Activated CD8-positive, alpha-beta T cell treated with anti-CD3 and anti-CD28 coated beads for 36 hours (primary cell): ENCODE measurements at places on chromosomes 6 and 20. TPM values are rescaled to one million over a fixed set of nuclear protein-coding genes. Genes with fewer than 3 reads are reported as not detected.
A peak's percentile ranks its signal among the peaks of the same experiment; 100 is the strongest.

ISM1 gene
- total RNA-seq, result 1.4 TPM

DNA sequence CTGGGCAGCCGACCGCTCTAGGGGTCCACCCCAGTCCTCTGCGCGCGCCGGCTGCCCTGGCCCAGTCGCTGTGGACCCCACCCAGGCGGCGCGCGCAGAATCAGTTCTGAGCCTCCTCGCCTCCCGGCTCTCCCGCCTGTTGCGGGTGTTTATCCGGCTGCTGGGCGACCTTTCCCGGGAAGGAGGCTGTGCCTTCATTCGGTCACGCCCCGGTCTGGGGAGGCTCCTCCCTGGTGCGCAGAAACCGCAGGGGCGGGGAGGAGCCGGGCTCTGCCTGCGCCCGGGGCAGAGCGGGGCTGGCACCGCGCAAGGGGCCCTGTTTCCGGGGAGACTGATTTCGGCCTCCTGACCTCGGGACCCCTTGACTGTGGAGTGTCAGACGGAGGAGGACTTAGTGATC, 80.8 kb upstream of the EYS start:
- no peak for DNase-seq

DNA sequence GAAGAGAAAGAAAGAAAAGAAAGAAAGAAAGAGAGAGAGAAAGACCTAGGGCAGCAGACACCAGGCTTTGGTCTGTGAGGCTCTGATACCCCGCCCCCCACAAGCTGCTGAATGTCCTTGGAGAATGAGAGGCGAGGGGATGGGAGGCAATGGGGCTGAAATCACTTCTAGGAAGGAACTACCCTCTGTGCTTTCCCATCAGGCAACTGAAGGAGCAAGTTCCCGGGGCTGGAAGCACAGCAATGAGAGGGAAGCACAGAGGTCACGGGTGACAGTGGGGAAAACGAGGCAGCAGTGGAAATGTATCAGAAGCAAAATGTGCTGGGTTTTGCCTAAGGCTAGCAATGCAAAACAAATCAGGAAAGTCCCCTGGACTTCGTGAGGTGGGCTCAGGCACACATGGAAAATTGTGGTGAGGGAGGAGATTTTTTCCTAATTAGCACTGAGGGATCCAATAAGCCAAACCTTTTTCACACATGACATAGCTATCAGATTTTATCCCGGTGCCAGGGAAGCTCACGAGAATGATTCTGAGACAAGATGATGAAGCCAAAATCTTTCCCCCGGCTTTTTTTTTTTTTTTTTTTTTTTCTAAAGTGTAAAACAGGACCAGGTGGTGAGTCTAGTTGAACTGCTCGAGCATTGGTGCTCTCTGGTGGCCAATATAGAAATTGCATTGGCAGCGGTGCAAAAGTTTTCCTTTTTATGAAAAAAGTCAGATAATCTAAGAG, 16.8 kb upstream of the ARFGEF2 start:
- DNase-seq, result peak; percentile 87

- DNase-seq, result no peak
Measured at GRCh38 chr6:83333500-83333899, 97.4 kb downstream of the ME1 start.

GRCh38 chr6:106186714-106187113, 100.6 kb downstream of the PRDM1 start:
- no peak for DNase-seq

DNA sequence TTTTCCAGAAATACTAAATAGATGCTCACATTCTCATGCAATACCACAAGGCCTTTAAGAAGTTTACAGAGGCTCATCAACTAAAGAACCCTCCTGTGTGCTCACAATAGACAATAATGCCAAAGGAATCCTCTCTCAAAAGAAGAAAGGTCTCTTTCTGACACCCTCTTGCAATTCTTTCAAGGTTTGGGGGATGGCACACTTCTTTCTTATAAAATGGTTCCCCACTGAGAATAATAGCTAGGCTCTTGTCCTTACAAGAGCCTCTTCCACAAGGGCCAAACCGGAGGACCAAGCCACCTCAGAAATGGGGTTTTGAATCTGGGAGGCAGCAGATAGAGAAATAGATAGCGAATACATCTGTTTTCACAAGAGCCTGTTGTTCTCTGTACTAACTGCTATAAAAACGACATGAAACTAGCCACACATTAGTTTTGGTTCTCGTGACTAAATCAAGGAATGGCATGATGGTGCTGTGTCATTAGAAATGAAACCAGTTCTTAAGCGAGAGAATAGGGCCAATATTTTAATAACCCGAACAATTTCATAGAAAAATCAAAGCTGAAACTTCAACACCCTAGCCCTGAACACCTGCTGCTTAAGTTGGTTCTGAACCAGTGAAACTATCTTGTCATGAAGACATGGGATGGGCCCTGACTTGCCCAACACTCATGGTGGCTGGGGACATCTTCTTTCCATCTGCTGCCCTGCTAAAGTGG, 81.1 kb downstream of the PRDM1 start:
- no peak for DNase-seq

DNA sequence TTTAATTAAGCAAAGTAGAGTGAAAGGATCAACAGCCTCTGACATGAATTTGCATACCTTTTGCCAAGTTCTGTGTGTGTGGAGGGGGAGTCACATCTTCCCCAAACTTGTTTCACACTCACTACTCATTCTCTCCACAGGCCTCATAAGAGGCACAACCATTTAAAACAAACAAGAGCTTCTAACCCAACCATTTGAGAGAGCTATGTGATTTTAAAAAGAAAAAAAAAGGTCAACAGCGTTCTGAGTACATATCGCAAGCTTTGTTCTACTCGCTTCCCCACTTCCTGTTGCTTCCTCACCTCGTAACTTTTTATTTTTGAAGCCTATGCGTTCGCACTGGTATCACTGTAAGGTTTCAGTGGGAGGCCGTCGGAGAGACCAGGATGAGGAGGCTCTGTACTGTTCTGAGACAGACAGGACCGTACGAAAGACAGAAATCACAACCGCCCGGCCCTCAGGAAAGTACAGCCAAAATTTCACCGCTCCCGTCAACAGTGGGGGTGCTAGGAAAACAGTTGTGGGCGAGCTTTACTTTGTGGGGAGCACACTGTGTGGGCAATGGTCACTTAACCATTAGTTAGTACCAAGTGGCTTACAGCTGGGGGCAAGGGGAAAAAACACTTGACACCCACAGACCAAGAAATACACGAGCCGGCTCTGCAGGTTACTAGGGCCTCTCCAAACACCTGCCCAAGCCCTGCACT, 61.3 kb downstream of the TRERF1 start:
- peak; percentile 83 for DNase-seq
